Activated CD4-positive, alpha-beta T cell treated with anti-CD3 and anti-CD28 coated beads for 36 hours (primary cell): ENCODE measurements at places on chromosomes 1 and 21. TPM values are rescaled to one million over a fixed set of nuclear protein-coding genes. Genes with fewer than 3 reads are reported as not detected.

- no peak overlapping the region for H3K4me3 ChIP-seq
- H3K27ac ChIP-seq = no peak overlapping the region
- no peak for DNase-seq
- H3K27me3 ChIP-seq = no peaks in the 10 kb centered on the region
- H3K36me3 ChIP-seq = no peaks in the 10 kb centered on the region
Observed at GRCh38 chr1:196372896-196373536, 235.2 kb downstream of the KCNT2 start.

The RPE65 gene
- not detected for total RNA-seq

GRCh38 chr1:200162258-200162657 is 134.7 kb downstream of the NR5A2 start:
- no peaks in the 10 kb centered on the region for H3K4me1 ChIP-seq
- no peaks in the 10 kb centered on the region for H3K36me3 ChIP-seq
- DNase-seq = no peak

DNA sequence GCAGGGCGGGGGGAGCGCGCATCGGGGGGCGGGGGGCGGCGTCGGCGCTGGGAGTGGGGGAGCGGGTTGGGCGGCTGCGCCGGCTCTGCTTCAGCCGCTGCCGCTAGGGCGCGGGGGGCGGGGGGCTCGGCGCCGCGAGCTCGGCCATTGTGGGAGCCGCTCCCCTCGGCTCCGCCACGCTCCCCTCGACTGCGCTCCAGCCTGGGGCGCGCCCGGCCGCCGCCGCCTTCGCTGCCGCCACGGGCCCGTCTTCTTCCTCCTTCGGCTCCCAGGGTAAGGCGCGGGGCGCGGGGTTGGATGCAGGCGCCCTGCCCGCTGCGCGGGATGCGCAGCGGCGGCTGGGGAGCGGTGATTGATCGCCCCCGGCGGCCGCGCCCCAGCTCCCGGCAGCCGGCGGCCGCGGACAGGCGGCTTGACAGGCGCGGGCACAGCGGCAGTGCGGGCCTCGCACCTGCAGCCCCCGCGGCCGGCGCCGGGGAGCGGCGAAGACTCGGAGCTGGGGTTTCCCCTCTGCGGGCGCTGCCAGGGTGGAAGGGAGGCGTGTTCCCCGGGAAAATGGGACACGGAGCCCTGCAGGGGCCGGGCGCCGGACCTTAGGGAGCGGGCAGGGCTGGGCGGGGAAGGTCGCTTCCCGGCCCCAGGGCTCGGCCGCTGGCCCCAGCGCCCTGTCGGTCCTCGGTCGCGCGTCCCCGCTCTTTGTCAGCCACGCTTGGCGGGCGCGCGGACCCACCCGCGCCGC is 55.3 kb downstream of the NDUFS5 start:
- peak; percentile 45 for DNase-seq
- no peak overlapping the region for H3K27ac ChIP-seq
- H3K4me1 ChIP-seq = peaks cover 8% of the 10 kb centered on the region
- H3K36me3 ChIP-seq = no peaks in the 10 kb centered on the region

The CAPZA1 gene
- total RNA-seq = 251 TPM

DNA sequence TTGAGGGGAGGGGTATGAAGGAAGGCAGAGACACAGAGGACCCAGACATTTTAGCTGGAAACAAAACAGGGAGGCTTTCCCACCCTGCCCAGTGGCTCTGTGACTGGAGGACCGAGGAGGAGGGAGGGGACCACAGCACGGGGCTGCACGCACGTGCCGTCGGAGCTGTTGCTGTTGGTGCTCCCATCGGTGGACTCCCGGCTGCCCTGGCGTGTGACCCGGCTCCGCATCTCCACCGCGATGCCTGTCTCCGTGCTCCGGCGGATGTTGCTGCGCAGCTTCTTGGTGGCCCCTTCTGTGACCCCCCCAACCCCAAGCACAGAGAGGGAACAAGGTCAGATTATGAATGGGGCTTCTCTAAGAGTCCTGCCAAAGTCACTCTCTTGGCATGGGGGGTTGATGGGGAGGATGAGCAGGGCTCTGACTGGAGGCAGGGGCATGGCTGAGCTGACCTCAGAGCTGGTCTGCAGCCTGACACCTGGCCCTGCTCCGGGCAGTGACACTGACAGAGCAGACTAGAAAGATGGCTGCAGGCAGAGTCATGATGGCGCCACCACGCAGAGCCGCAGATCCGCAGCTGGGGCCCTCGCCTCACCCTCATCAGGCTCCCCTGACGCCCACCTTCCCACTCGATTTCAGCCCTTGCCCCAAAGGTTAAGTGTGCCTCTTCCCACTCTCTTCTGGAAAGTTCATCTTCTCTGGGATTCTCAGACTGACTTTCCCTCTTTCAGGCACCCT is 29.6 kb downstream of the RIMS3 start:
- peaks cover 7% of the 10 kb centered on the region for H3K4me1 ChIP-seq
- no peak for DNase-seq
- no peaks in the 10 kb centered on the region for H3K27me3 ChIP-seq
- no peak overlapping the region for H3K27ac ChIP-seq

The PPP2R5A gene
- 32.3 TPM for total RNA-seq

- DNase-seq = no peak
- peaks cover 3% of the 10 kb centered on the region for H3K4me1 ChIP-seq
- no peak overlapping the region for H3K27ac ChIP-seq
- no peak overlapping the region for H3K4me3 ChIP-seq
- H3K27me3 ChIP-seq = peaks cover 8% of the 10 kb centered on the region
Observed at GRCh38 chr1:168623831-168624230, 47.4 kb downstream of the XCL1 start.

GRCh38 chr1:171245458-171246064 is 2.7 kb upstream of the FMO1 start:
- H3K27ac ChIP-seq = no peak overlapping the region
- no peaks in the 10 kb centered on the region for H3K4me1 ChIP-seq
- H3K27me3 ChIP-seq = peaks cover 17% of the 10 kb centered on the region
- DNase-seq = peak; percentile 35

GRCh38 chr1:29270929-29271521 is 34.7 kb downstream of the PTPRU start:
- no peak overlapping the region for H3K4me3 ChIP-seq
- peaks cover 32% of the 10 kb centered on the region for H3K27me3 ChIP-seq
- no peak overlapping the region for H3K27ac ChIP-seq
- H3K36me3 ChIP-seq = no peaks in the 10 kb centered on the region

DNA sequence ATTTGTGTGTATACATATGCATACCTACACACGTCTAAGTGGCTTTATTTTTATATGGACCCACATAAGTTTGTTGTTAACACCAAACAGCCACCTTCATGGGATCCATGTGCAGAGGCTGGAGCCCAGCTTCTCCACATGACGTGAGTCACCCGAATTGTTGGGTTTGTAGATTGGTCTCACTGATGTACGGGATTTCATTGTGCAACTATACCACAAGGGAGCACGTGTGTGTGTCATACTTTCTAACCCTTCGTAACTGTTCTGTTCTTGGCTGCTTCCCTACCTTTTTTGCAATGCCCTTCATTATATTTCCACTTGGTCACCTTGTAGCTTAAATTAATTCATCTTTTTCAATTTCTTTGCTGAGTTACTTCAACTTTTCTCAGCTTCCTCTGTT is 21.0 kb downstream of the SPRTN start:
- no peak overlapping the region for H3K27ac ChIP-seq
- no peak overlapping the region for H3K4me3 ChIP-seq
- peaks cover 6% of the 10 kb centered on the region for H3K4me1 ChIP-seq
- H3K36me3 ChIP-seq = peaks cover 10% of the 10 kb centered on the region
- no peaks in the 10 kb centered on the region for H3K27me3 ChIP-seq

- DNase-seq = no peak
- H3K27ac ChIP-seq = no peak overlapping the region
- H3K4me1 ChIP-seq = no peaks in the 10 kb centered on the region
- H3K4me3 ChIP-seq = no peak overlapping the region
- no peaks in the 10 kb centered on the region for H3K36me3 ChIP-seq
- H3K27me3 ChIP-seq = no peaks in the 10 kb centered on the region
Observed at GRCh38 chr1:99504287-99504686, 141.6 kb upstream of the PALMD start.

GRCh38 chr1:17007121-17007520 is 4.6 kb downstream of the ATP13A2 start:
- DNase-seq = no peak
- H3K27me3 ChIP-seq = no peaks in the 10 kb centered on the region

DNA sequence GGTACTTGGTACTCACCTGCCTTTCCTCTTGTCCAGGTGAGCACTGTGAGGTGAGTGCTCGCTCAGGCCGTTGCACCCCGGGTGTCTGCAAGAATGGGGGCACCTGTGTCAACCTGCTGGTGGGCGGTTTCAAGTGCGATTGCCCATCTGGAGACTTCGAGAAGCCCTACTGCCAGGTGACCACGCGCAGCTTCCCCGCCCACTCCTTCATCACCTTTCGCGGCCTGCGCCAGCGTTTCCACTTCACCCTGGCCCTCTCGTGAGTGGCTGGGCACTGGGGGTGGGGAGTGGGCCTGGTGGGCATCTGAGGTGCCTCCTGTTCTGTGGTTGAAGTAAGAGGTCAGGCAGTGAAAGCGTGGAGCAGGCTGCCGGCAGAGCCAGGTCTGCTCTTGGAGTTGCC is 11.7 kb downstream of the CELSR2 start:
- H3K27me3 ChIP-seq = no peaks in the 10 kb centered on the region
- H3K4me3 ChIP-seq = no peak overlapping the region
- H3K27ac ChIP-seq = no peak overlapping the region
- H3K36me3 ChIP-seq = peaks cover 2% of the 10 kb centered on the region

GRCh38 chr1:110339407-110340206 is 430 bp downstream of the RBM15 start:
- peaks cover 48% of the 10 kb centered on the region for H3K36me3 ChIP-seq
- peak; percentile 81 for DNase-seq
- H3K27me3 ChIP-seq = no peaks in the 10 kb centered on the region
- H3K27ac ChIP-seq = no peak overlapping the region
